Nephron progenitor cell (in vitro differentiated cells): ENCODE measurements at places on chromosomes 7 and 10.

DNA sequence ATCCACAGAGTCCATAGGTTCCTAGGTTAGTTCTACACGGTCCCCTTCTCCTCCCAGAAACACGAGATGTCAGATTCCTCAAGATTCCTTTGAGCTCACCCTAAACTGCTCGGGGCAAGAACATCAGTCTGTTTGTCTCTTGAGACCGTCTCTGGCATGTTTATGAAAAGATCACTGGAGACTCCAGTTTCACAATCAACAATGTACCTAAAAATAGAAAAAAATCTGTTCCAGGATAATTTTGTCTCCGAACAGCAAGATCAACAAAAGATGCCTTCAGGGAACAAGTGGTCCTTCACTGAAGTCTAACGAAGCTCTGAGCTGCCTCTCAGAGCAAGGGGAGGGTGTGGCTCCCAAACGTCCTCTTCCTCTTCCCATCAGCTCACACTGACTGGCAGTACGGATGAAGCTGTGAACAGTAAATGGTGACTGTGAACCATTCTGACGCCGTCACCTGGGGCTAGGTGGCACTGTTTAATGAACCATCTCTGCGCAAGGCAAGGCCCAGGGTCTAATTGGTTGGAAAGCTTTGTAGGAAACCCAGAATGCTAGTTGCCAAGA is 156.2 kb upstream of the LYZL1 start:
- DNase-seq: no peak

GRCh38 chr7:103547451-103548284 is 101.7 kb upstream of the SLC26A5 start:
- no peak for DNase-seq

DNA sequence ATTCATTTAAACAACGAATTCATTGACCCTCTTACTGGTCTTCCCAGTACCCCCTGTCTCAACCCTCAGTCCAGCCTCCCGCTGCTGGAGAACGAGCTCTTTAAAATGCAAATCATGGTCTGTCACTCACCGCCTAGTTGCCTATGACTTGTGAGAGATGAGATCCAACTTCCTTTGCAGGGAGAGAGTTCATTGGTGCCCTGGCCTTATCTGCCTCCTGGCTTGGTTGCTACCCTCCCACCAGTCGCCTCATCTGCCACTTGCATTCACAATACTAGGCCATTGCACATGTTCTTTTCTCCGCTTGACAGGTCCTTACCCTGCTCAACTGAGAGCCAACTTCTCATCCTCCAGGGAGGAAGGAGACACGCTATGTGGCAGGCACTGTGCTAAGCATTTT is 54.0 kb upstream of the MXI1 start:
- no peak for DNase-seq

DNA sequence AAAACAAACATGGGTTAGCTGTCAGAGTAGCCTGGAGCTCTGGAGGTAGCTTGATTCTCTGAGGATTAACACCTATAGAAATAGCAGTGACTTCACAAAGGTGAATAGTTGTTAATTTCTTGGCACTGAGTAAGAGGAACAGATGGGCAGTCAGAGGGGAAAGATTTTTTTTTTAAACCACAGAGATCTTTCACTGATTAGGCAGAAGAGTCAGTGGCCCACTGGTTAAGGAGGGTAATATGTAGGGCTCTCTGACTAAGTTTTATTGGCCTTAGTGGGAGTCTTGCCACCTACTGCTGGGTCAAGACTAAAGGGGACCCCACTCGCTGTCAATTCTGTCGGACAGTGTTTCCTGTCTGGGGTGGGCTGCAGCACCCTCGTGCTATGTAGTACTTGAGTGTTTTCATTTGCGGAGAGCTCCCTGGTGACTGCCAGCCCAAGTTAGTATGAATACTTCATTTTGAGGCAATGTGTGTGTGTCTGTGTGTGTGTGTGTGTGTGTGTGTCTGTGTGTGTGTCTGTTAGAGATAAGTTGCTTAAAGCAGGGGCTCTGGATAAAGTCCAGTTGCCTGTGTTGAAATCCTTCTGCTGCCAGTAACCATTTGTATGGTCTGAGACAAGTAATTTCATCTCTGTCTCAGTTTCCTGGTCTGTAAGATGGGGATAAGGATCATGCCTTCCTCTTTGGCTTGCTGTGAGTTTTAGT is 145.2 kb downstream of the ARID5B start:
- peak; percentile 33 for DNase-seq

DNA sequence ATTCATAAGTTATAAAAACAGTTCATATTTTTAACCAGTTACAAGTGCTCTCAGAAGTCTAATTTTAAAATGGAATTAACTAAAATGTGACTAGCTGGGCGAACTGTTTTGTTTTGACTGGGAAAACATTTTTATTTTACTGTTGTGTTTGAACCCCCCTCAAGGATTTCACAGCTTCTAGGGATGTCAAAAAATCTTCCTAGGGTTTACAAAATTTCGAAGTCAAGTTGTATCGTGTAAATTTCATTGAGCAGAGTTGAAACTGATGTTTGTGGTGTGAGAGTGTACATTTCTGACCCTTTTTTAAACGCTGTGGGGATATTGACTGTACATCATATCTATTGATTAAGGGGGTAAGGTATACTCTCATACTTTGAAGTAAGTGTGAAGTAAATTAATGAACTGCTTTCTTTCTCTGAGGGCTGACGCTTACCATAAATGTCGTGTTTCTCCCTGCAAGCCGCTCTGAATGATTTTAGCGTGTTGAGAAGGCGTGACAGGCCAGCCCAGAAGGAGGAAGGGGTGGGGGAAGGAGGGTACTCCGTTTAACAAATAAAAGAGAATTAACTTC is 1.8 kb upstream of the SP8 start:
- no peak for DNase-seq

DNA sequence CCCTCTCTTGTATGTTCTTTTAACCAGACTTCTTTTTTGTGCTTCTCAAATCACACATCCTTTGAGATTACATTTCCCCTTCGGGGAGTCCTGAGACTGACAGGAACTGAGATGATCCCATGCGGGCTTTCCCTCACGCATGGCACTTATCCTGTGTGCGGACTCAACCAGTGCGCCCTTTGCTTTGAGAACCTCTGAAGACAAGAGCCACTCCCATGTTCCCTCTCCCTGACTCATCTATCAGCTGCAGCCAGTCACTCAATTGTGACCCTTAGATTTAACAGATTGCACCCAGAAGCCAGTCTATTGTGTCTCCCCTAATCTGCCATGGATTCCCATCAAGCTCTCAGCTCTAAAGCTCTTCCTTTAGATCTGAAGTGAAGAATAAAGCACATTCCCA is 353.9 kb upstream of the MEOX2 start:
- no peak for DNase-seq

DNA sequence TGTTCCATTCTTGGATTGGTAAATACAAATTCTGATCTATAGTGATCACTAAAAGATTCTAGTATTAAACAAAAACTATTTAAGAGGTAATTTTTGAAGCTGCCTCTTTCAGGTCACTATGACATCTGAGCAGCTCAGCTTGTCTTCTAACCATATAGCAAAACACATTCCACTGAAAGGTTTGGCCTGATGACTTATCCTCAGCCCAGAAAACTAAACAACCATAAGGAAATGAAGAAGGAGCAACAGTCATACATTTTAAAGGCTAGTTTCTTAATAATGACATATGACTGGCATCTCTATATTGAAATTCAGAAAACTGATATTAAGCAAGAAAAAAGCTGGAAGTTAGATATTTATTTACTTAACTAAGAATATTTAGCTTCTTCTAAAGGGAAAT is 24.6 kb downstream of the NT5C2 start:
- no peak for DNase-seq

GRCh38 chr7:67463316-67463715 is 466.7 kb downstream of the TYW1 start:
- DNase-seq: no peak

- DNase-seq: no peak
These were observed 42.5 kb downstream of the PPP1R3C start for GRCh38 chr10:91590142-91590903.

- DNase-seq: no peak
These were observed 36.3 kb upstream of the PDK4 start for GRCh38 chr7:95632609-95633008.

GRCh38 chr10:44293842-44294241 is 91.1 kb downstream of the CXCL12 start:
- no peak for DNase-seq

- peak; percentile 63 for DNase-seq
These were observed 27.4 kb upstream of the GDI2 start for GRCh38 chr10:5840314-5841307.

DNA sequence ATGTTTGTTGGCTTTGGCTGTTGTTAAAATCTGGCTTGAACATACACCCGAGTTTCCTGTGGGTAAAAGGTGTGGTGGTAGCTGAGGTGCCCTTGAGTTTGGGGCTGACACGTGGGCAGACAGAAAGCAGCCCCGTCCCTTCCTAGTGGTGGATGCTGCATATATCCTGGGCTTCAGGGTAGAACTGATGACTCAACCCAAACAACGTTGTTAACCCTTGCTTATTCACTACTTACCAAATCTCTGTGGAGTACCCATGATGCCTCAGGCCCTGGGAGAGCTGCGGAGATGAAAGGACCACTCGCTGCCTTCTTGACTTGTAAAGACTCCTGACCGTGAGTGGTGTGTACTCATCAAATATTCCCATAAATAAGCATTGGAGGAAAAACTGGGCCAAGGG is 245.1 kb downstream of the RAB11FIP2 start:
- DNase-seq: no peak

DNA sequence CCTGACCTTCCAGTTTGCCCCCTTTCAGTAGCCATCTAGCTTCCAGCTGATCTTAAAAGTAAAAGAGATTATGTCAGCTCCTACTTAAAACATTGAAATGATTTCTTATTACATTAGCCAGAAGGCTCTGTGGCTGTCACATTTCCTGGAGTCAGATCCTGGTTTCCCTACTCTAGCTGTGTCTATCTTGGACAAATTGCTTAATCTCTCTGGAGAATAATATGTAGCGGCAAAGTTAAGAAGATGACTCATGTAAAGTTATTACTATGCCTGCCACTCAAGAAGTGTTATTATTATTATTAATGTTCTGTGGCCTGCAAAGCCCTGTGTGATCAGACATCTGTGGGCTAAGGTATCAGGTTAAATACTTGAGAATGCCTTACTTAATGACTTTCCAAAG is 107.2 kb downstream of the RUNDC3B start:
- DNase-seq: no peak

- DNase-seq: peak; percentile 22
These were observed 154.3 kb downstream of the ELAPOR2 start for GRCh38 chr7:86904949-86905834.

DNA sequence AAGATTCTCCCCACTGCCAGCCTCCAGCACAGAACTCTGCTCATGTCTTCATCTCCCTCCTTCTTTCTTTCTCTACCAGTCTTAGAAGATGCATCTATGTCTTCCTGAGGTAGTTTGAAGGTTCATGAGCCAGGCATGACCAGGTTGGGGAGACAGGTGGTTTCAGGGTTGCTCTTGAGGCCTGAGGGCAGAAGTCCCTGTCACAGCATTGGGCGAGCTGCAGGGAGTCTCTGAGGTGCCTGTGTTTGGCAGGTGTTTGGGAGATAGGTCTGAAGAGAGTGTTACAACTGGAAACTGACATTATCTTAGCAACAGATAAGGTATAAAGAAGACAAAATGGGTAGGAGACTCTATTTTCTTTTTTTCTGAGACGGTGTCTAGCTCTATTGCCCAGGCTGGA is 18.7 kb downstream of the PRSS2 start:
- no peak for DNase-seq

DNA sequence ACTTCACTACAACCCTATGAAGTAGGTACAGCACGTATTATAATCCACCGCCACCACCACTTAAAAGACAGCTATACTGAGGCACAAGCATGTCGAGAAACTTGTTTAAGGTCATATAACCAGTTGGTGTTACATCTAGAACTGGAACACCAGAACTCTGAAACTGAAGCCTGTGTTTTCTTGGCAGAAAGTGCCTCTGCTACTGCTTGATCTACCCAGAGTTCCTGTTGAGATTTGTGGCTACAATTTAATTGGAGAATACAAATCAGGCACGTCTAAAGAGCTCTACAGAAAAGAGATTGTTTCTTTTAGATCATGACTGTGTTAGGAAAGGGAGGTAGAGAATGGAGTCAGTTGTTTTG is 4.3 kb upstream of the ADD3 start:
- no peak for DNase-seq

GRCh38 chr10:124350806-124351205 is 67.9 kb downstream of the OAT start:
- no peak for DNase-seq

DNA sequence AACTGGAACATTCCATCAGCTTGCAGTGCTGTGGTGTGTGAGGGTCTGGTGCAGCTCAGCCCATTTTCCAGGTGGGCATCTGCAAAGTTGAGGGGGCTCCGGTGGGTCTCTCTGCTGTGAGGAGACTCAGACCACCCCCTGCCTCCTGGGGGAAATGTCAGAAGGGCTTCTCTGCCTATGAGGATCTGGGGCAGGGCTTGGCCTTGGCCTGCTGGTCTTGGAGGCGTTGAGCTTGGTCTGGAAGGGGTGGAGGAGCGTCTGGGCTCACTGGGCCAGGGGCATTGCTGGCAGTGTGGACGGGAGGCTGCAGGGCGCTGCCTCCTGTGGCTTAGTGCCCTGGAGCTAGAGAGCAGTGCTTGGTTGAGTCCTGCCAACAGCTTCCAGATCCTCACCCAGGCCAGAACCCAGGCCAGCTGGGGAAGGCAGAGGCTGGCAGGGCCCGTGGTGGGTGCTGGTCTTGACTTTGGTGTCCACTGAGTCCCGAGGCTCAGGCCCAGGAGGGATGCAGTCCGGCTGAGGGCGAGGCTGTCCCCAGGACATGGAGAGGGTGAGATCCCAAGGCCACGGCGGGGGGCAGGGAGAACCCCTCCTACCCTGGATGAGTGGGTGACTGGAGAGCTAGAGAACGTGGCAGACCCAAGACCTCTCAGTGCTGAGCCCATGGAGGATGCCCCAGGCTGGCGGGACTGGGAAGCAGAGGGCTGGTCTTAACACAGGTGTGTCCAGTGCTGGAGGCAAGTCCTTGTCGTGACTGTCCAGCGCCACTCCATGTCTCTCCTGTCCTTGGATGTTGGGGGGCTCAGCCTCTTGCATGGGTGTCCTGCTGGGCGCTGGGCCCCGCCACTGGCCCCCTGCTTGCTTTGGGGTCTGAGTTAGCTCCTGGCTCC is 2.8 kb downstream of the SPRN start:
- DNase-seq: no peak

DNA sequence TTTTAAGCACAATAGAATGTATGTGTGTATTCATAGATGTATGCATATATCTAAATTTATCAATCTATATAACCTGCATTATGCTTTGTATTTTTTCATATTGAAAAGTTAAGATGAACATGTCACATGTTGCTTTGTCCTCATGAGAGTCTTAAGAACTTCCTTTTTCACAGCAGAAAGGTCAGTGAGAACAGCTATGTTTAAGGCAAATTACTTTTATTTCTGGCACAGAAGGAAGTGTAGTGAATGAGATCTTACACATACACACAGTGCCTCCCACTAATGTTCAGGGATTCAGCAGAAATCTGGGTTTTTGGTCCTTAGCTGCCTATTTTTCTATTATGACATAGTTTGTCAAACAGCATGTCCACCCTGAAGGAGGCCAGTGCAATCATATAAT is 134.8 kb downstream of the TMEM26 start:
- DNase-seq: no peak

GRCh38 chr10:59745163-59745650 is 8.0 kb downstream of the MRLN start:
- no peak for DNase-seq

- no peak for DNase-seq
These were observed 92.9 kb downstream of the SVOPL start for GRCh38 chr7:138608275-138608674.

- no peak for DNase-seq
These were observed 40.8 kb downstream of the RBM33 start for GRCh38 chr7:155685070-155685790.

GRCh38 chr10:59373071-59373470 is 10.7 kb upstream of the FAM13C start:
- DNase-seq: no peak

- DNase-seq: peak; percentile 73
These were observed at the start of gene PLCE1 for GRCh38 chr10:93993782-93994437. TSS of gene PLCE1 (plus strand) at chr10:93993931. CDS start at chr10:94031047, 37,116 bp downstream.
